Fibroblast of lung (primary cell): ENCODE measurements at places on chromosomes 1 and 21. TPM values are rescaled to one million over a fixed set of nuclear protein-coding genes. Genes with fewer than 3 reads are reported as not detected.

GRCh38 chr21:45352621-45353139 is 52.3 kb upstream of the COL18A1 start:
- DNase-seq: no peak

- no peak for DNase-seq
Measured at GRCh38 chr1:95028954-95029353, 43.8 kb downstream of the ALG14 start.

- DNase-seq: no peak
Measured at GRCh38 chr1:168913711-168914463, 184.9 kb upstream of the DPT start.

DNA sequence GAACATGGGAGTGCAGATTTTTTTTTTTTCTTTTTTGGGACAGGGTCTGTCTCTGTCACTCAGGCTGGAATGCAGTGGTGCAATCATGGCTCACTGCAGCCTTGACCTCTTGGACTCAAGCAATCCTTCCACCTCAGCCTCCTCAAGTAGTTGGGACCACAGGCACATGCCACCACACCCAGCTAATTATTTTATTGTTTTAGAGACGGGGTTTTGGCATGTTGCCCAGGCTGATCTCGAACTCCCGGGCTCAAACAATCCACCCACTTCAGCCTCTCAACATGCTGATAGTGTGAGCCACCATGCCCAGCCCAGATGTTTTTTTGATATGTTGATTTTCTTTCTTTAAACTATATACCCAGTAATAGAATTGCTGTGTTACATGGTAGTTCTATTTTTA is 57.7 kb downstream of the RGSL1 start:
- no peak for DNase-seq

DNA sequence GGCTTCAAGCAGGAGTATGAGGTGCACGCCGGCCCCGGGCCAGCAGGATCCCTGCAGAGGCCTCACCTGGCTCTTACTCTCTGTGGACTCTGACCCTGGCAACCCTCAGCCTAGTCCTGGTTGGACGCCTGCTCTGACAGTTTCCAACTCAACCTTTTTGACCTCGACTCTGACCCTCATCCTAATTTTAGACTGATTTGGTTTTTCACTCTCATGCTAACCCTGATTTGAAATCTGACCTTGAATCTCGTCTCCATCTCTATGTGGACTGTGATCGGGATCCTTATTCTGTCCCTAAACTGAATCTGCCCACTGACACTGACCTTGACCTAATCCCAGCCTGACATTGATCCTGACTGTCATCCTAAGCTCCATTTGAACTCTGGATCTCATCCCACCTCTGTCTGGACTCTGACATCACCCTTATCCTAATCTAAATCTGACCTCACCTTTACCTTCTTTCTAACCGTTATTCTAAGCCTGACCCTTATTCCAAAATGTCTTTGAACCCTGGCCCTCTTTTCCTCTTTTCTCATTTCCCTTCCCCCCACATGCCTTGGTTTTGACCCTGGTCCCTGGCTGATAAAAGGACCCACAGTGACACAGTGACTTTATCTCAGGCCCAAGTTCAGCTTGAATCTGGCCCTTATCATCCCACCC is 67.8 kb downstream of the PTPRU start:
- DNase-seq: no peak

DNA sequence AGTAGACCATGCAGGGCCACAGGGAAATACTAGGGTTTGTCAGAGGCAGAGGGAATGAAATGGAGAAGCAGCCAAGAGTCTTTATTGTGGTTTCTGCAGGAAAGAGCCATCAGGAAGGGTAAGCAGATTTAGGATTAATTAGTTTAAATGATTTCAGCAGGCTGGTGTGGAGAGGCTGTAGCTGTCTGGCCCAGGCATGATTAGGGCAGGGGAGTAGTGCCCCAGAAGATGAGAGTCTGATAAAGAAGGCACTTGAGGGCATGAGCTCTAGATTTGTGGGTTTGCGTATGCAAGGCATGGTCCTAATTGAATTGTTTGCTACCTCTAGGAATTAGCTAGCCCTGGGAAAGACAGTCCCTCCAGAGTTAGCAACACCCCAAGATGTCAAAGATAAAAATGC is 484.6 kb upstream of the PLXNA2 start:
- no peak for DNase-seq

GRCh38 chr1:193457676-193458075 is 271.3 kb upstream of the B3GALT2 start:
- DNase-seq: peak; percentile 42

- DNase-seq: no peak
Measured at GRCh38 chr1:193240609-193241008, 54.2 kb upstream of the B3GALT2 start.

DNA sequence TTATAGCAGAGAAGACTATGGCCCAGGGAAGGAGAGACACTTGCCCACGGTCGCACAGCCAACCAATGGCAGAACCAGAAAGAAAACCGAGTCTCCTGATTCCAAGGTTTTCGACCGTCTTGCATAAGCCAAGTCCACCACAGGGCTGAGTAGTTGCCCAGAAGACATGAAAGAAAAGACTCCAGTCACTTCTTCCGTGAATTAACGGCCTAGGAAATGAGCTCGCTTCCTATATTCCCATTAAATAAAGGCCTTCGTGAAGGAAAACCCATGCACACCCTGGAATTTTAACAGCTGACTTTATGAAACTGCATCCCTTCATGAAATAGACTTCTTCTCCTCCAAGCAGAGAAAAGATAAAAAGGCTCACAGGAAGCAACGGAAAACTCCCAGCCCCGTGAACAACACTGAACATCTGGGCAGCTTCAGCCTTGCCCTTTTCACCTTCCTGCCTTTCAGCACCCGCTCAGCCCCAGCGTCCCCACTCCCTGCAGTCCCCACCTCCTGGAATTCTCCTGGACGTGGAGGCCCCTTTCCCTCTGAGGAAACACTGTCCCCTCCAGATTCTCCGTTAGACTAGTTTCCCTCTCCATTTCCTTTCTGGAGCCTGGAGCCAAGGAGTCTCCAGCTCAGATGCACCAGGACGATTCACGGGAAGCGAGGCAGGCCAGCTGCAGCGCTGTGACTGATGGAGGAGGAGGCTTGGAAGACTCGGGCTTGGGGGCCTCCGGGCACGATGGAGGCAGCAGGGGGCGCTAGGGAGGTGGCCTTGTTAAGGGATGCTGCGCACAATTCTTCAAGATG is 2.7 kb upstream of the MYOC start:
- DNase-seq: peak; percentile 66

DNA sequence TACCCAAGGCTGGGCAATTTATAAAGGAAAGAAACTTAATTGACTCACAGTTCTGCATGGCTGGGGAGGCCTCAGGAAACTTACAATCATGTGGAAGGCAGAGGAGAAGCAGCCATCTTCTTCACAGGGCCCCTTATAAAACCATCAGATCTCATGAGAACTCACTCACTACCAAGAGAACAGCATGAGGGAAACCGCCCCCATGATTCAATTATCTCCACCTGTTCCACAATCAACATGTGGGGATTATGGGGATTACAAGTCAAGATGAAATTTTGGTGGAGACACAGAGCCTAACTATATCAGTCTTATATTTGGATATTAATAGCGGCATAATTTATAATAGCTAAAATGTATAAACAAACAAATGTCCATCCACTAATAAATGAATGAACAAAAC is 1123.7 kb upstream of the NCAM2 start:
- DNase-seq: no peak

GRCh38 chr1:197595304-197595904 is 179.9 kb downstream of the DENND1B start:
- DNase-seq: no peak

GRCh38 chr1:31651089-31651420 is 6.4 kb upstream of the PEF1 start:
- DNase-seq: no peak

GRCh38 chr1:169102567-169102966 is 3.9 kb upstream of the ATP1B1 start:
- peak; percentile 77 for DNase-seq

DNA sequence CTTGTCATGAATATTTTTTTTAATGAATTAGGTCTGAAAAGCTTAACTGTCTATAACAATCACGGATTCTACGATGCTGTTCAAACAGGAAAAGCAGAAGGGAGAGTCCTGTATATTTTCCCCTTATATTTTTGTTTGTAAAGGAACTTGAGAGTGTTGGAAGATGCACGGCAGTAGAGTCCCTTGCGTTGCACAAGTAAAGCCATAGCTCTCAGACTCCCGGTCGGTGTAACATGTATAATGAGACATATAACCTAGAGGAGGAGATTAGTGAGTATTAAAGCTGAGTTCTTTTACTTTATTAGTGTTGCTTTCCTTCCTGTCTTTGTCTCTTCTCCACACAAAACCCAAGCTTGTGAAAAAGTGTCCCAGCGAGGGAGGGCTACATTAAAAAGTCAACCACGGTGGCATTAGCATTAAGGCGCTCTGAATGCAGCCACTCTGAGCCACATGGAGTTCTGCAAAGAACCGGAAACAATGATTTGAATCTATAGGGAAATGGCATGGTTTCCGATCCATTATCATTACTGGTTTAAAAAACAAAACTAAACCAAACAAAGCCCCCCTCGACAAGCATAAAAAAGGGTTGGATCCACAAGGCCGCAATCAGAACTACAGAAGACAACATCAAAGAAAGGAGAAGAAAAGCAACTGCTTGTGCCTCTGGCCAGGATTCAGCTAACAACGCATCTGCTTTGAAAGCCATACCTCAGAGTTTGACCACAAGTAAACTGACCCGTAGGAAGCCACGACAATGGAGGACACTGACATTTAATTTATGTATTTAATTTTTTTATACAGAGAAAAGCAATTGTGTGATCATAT is 356.8 kb downstream of the LMO4 start:
- DNase-seq: peak; percentile 44

DNA sequence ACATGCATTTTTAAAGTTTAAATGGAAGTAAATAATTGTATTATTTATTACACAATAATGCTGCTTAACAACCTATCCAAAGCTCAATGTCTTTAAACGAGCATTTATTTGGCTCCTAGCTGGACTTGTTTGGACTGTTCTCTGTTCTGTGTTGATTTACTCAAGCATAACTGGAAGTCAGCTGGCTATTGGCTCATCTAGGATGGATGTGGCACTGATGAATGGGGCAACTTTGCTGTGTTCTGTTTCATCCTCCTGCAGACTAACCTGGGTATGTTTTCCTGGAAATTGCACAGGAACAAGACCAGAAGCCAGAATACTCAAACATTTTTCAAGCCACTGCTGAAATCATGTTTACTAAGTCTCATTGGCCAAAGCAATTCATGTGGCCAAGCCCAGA is 70.8 kb upstream of the HSD17B7 start:
- no peak for DNase-seq

DNA sequence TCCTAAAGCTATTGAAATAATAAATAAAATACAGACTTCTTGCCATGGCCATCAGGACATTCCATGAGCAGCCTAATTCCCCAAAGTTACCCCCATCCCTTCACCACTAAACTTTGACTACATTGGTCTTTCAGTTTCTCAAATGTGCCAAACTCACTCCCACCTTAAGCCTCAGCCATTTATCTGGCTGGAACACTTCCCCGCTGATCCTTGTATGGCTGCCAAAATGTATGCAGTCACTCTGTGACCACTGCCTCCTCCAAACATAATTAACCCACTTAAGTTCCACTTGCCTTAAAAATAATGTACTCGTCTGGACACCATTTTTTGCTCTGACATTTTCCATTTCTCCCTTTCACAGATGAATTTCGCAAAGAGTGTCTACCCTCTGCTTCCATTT is 407.4 kb downstream of the NTNG1 start:
- no peak for DNase-seq

GRCh38 chr1:101697072-101697471 is 299.7 kb downstream of the OLFM3 start:
- no peak for DNase-seq

GRCh38 chr1:7578206-7578605 is 192.9 kb upstream of the VAMP3 start:
- DNase-seq: no peak

DNA sequence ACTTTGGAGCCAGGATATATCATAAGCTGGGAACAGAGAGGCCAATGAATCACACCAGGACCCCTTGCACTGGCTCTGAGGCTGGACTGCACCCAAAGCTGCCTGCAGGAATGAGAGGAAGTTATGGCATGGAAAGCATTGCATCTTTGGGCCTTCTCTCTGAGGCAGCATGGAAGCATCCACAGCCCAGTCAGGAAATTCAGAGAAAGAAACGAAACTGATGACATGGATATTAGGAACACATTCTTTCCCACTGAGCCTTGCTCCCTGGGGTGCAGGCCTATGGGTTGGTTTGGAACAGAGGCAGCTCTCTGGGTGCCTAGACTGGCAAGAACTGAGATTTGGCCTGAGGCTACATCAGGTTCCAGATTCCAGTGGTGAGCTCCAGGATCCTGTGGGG is 98.6 kb downstream of the NGF start:
- peak; percentile 94 for DNase-seq

DNA sequence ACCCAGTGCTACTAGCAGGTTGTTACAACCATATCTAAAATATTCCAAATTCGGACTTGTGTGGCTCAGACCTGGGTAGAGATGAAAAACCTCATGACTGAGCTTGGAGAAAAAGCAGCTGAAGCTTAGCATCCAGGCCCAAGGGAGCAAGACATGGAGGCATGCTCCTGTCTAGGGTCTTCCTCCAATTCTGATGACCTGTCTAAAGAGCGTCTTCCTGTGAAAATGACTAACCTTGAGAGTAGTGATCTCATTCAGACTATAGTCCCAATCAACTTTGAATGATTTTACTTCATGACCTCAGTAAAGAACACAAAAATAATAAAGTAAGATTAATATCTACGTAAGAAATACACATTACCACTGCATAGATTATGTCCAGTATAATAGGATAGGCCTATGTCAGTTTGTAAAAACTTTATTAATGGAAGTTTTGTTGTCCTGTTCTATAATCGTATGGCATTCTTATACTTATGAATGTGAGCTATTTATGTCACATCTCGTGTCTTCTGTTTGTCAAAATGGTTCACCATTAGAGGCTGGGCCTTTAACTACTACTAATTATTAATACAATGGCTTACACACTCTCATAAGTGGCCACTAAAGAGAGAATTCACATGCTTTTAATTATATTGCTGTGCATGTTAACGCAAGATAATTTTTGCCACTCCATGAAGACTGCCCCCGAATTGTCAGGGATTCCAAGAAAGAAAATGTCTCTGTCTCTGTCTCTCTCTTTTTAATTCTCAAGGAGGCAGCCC is 201.3 kb downstream of the NCAM2 start:
- DNase-seq: no peak

The TRIM46 gene
- total RNA-seq: 3.1 and 4.0 TPM in 2 replicates

The TMEM201 gene
- total RNA-seq: 2.8 TPM in 2 replicates

The SERTAD4 gene
- under 0.01 and 0.17 TPM in 2 replicates for total RNA-seq

The GBP5 gene
- total RNA-seq: under 0.01 and 0.17 TPM in 2 replicates

The AHDC1 gene
- total RNA-seq: 5.1 and 6.9 TPM in 2 replicates

The SLC22A15 gene
- 11.3 and 21.0 TPM in 2 replicates for total RNA-seq
